Memory B cell (primary cell): ENCODE measurements at places on chromosomes 2 and 18.

DNA sequence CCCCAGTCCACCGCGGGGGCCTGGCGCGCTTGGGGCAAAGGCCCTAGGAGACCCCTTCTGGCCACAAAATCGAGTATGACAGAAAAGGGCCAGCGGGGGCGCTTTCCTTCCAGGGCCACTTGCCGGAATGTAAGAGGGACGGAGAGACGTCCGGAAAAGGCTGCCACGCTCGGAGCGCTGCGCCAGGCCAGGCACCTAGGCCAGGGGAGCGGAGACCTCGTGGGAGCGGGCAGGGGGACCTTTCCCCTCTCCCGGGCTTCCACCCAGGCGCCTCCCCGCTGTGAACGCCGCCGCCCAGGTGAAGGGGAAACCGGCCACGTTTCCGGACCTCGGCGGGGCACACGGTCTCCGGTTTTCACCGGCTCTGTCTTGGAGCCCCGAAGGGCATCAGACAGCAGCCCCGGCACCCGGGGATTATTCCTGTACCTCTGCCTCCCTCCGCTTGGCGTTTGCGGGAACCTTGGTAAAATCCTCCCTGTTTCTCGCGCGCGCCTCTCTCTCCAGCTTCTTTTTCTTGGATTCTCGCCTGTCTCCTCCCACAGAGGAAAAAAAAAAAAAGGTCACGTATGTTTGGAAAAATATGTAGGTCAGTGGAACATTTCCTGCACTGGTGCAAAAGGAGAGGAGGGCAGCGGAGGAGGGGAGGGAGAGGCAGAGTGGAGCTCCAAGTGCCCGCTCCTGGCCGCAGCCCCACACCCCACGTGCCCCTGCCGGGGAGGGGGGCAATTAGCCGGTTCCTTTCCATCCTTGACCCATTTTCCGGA, 1.2 kb upstream of the NPAS2 start:
- DNase-seq, result no peak

DNA sequence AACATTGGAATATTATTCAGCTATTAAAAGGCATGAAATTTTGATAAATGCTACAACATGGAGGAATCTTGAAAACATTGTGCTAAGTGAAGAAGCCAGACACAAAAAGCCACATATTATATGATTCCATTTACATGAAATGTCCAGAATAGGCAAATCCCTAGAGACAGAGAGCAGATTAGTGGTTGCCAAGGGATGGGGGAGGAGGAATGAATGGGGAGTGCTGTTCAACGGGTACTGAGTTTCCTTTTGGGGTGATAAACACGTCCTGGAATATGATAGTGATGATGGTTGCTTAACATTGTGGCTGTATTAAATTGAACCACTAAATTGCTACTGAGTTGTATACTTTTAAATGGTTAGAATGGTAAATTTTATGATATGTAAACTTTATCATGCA, 8.9 kb upstream of the TWSG1 start:
- no peak for DNase-seq

- DNase-seq, result no peak
Measured at GRCh38 chr18:25113566-25113965, 238.4 kb downstream of the ZNF521 start.

GRCh38 chr18:11324510-11324909, 175.1 kb upstream of the PIEZO2 start:
- DNase-seq, result no peak

DNA sequence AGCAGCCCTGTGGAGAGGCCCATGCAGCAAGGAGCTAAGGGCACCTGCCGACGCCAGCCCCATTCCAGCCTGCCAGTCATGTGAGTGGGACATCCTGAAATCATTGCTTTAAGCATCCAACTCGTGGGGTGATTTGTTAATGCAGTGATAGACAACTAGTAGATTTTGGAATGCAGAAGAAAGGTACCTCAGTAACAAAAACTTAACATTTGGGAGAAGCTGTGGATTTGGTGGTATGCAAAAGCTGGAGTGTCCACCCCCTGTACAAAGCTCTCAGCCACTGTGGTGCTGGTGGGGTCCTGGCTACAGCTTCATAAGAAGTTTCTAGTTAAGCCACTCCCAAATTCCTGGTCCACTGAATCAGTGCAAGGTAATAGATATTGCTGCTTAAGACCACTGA, 37.2 kb upstream of the GNAL start:
- DNase-seq, result no peak

- DNase-seq, result no peak
Measured at GRCh38 chr2:15539999-15540398, 21.1 kb downstream of the NBAS start.

GRCh38 chr2:222477962-222478608, 53.7 kb downstream of the SGPP2 start:
- DNase-seq, result no peak

- DNase-seq, result no peak
Measured at GRCh38 chr2:69628325-69629021, 15.1 kb downstream of the AAK1 start.

- no peak for DNase-seq
Measured at GRCh38 chr2:62340994-62341484, 145.1 kb downstream of the B3GNT2 start.

GRCh38 chr2:37000318-37000717, 34.0 kb upstream of the STRN start:
- DNase-seq, result no peak

GRCh38 chr2:8987410-8987809, 16.1 kb downstream of the MBOAT2 start:
- DNase-seq, result no peak

- no peak for DNase-seq
Measured at GRCh38 chr2:10405448-10405847, 42.7 kb downstream of the ODC1 start.

DNA sequence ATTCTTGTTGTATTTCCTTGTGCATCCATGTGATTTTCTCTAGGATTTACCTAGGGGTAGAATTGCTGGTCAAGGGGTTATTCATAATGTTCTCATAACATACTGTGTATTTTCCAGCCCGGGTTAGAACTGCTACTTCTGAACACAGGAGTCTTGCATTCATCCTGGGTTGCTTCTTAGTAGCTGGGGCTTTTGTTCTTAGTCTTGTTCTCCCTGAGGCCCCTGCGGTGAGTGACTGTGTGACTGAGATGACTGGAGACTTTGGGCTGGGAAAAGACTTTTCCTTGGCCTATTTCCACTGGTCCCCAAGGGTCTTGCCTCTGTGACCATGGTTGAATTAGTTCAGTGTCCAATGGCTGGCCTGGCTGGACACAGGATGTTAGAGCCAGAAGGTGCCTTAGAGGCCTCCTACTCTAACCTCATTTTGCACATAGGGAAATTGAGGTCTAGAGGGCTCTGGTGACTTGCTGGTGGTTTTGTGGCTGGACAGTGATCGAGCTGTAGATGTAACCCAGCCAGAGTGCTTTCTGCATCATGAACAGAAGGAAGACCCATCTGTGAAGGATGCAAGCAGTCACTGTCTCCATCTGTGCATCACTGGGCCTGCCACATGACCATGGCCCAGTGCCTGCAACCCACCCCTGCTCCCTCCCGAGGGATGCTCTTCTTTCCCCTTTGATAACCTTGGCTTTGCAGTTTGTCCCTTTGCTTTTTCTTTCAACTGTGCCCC, 233.3 kb downstream of the FHOD3 start:
- no peak for DNase-seq

- DNase-seq, result no peak
Measured at GRCh38 chr18:65721619-65722018, 29.2 kb upstream of the CDH7 start.

DNA sequence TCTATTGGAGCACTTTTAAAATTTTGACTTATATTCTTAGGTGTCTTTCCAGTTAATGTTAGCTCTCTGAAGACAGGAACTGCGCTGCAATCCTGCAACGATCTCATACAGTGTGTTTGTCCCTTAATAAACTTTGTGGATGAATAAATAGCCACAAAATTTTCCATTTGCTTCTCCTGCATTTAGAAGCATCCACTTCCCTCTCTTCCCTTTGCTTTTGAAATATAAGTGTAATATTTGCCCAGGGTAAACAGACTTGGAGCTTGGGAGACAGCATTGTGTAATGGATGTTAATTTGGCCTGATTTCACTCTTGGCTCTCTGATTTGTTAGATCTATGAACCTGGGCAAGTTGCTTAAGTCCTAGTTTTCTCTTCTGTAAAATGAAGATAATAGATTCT, 58.2 kb upstream of the CD28 start:
- DNase-seq, result no peak

GRCh38 chr2:239566162-239566994, 165.6 kb upstream of the HDAC4 start:
- DNase-seq, result no peak
